Left lung (tissue), 14 donors: ENCODE measurements at places on chromosomes 7 and 10. TPM values are rescaled to one million over a fixed set of nuclear protein-coding genes. Genes with fewer than 3 reads are reported as not detected.

Gene SAMD9
- 18.7 TPM for total RNA-seq

Gene KLF6
- 158 TPM for total RNA-seq

Gene SEMA3D
- 9.1 TPM for total RNA-seq

Gene ADAM8
- total RNA-seq, result 45.3 TPM

Gene CYP2C19
- total RNA-seq, result not detected

Gene VWDE
- total RNA-seq, result 4.3 TPM

Gene LIPF
- total RNA-seq, result not detected

Gene CCL24
- 3.3 TPM for total RNA-seq

Gene ADGRA1
- total RNA-seq, result not detected

DNA sequence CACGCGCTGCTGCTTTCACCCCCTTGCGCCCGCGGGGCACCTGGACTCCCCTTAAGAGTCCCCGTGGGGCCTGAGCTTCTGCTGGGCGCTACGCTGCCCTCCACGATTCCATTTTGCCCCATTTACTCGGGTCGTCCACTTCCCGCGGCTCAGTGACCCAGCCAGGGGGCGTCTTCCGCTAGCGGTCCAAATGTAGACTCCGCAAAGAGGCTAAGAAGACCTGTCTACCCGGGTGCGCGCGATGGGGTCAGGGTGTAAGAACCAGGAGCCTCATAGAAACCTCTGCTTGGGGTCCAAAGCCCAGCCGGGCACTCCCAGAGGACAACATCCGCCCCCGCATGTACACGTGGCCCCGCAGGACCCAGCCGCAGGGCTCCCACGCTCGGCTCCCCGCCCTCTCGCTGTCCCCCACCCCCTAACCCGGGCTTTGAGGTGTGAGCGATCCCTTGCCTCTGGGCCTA is 5.2 kb upstream of the HMX2 start:
- no peak for DNase-seq

- no peak for DNase-seq
These were observed 12.2 kb downstream of the DGKI start for GRCh38 chr7:137834552-137834951.

DNA sequence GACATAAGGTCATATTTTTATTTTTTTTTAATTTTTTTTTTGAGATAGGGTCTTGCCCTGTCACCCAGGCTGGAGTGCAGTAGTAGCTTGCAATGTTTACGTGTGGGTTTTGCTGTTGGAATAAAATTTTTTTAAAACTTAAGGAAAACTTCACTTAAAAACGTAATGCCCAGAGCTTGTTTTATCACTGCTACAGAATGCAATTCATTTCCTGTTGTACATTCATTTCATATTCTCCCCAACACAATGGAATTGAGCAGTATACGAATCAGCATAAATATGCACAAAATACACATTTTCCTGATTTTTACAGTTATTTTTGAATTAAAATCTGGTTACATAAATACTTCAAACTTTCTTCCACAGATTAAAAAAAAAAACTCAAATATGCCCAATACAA is 40.3 kb downstream of the RSU1 start:
- no peak for DNase-seq

DNA sequence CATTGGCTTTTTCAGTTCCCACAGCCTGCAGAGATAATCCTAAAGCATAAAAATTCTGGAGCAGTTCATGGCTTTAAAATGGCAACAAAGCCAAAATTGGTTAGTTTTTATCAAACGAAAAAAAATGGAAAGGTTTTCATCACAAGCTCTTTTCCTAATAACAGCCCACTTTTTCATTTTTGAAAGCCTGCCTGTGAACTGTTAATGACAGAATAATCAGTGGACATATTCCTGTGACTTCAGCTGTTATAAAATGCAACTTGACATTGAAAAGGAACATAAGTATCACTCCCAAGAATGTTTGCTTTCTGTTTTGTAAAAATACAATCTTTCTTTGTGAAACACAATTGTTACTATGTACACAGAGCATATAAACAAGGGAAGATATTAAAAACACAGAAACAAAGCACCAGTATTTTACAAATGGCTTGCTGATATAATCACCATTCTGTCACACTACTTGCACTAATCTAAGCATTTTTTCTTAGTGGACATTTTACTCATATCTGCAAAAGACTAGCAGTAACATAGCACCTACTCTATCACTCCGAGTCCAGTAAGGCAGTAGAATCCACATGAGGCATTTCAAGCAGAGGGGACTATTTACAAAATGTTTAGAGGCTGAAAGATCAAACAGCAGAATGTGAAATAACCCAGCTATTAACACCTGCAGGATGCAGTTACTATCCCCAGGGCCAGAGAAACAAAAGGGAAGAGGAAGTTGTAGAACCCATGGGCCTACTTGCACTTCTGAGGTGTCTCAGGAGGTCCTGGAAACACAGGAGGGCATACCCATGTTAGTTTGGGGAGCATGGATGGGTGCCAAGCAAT is 26.4 kb downstream of the MACC1 start:
- no peak for DNase-seq

DNA sequence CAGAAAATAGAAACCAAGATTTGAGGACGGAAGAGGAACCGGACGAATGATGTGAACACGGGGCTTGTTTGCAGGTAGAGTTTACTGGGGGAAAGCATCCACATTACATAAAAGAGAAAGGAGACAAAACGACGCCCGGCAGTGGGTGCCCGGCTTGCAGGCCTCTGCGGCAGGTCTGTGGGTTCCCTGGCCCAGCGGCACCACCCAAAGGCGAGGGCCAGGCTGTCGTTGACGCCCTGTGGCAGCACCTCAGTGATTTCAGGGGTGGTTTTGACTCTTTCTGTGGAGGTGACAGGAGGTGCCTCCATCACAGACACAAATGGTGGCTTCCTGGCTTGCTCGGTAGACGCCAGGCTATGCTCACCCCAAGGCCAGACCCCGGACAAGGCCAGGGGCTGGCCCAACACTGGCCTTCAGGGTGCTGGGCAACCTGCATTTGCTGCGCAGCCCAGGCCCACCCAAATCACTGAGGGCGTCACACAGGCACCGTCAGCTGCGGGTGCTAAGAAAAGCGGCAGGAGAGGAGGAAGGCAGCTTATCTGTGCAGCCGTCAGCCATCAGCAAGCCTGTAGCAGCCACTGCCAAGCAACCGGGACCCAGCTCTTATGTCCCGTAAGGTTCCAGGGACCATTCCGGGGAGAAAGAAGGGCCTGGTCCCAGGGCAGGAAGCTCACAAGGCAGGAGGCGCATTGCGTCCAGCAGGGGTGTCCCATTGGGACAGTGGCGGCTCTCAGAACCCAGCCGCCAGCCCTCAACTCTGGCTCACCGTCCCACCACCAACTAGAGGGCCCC is 230.3 kb downstream of the PTPRN2 start:
- no peak for DNase-seq

- DNase-seq, result no peak
These were observed 73.0 kb upstream of the BMPER start for GRCh38 chr7:33832271-33832721.

- DNase-seq, result no peak
These were observed 87.0 kb downstream of the LARP4B start for GRCh38 chr10:844552-844951.

DNA sequence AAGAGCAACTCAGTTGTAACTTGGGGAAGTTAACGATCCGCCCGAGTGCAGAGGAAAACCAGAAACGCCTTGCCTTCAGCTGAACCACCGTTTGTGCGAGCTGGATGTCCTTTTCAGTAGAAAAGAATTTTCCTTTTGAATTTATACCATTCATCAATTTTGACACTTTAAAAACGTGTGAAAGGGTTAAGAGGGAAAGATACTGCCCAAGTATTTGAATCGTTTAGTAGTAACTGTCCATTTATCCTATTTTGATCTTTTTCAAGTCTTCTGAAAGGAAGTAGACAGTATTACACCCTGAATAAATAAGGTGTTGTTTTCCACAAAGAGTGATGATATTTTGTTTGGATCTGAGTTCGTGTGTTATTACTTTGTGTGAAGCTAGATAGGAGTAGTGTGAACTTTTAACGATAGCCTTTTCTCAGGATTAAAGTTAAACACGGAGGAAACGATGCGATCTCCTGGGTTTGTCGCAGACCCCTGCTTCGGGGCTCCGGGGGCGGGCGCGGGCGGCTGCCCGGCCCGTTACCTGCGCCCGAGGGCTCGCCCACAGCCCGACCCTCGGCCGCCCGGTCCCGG is 830 bp upstream of the BMI1 start:
- DNase-seq, result no peak

DNA sequence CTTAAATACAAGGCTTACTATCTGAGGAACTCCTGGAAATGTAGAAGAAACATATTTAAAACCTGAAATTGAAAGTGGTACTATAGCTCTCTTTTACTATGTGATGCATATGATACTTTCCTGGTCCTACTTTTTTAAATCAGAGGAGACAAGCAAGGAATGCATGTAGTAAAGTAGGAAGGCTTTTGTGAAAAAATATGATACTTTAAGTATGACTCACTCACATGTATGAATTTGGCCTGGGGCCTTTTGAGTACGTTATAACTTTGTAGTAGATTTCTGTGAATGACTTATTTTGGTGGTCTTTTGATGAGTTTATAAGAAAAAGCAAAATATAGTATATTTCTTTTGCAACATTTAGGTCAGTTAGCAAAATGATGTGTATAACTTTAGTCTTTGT is 53.8 kb downstream of the TAX1BP1 start:
- DNase-seq, result no peak

GRCh38 chr7:29265208-29265923 is 70.8 kb downstream of the CHN2 start:
- no peak for DNase-seq

GRCh38 chr10:102815790-102816549 is 21.2 kb downstream of the CYP17A1 start:
- no peak for DNase-seq

DNA sequence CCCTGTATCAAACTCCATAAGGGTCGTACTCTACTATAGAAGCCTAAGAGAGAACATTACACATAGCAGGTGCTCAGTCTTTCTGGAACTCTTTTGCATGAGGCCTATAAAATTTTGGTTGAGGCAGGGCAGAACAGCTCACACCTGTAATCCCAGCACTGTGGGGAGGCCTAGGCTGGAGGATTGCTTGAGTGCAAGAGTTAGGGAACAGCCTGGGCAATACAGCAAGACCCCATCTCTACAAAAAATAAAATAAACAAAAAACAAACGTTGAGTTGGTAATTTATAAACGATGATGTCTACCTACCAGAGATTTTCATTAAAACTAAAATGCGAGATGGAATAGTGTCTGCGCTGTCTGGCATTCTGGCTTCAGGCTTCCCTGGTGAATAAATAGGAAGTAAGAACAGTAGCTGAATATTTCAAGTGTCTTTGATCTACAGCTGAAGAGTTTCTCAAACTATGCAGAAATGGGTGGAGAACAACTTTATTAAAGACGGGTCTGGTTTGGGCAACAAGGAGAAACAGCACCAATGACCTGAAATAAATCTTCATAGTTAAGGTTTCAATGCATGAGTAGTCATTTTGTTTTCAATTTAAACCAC is 774 bp downstream of the PON2 start:
- DNase-seq, result peak; percentile 12

- DNase-seq, result peak; percentile 79
These were observed 306.4 kb upstream of the FZD1 start for GRCh38 chr7:90957883-90958282.

- no peak for DNase-seq
These were observed 6.3 kb downstream of the FAS start for GRCh38 chr10:88996927-88997326.

DNA sequence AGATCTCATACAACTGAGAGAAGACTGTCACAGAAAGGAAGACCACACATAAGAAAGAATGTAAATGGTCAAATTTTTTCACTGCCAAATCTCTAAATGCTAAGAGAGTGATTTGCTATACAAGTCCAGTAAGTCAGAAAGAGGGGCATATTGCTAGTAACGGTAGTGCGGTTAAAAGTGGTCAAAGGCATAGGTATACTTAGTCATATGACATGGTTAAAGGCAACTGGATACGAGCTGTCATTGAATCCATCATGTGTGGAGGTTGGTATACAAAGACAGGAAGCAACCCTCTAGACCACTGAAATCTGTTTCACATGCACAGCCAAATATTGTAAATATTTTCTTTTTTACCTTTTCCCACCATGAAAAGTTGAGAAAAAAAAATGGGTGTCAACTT is 4.8 kb downstream of the INHBA start:
- DNase-seq, result no peak

GRCh38 chr10:126776168-126776567 is 105.7 kb upstream of the C10orf90 start:
- no peak for DNase-seq

DNA sequence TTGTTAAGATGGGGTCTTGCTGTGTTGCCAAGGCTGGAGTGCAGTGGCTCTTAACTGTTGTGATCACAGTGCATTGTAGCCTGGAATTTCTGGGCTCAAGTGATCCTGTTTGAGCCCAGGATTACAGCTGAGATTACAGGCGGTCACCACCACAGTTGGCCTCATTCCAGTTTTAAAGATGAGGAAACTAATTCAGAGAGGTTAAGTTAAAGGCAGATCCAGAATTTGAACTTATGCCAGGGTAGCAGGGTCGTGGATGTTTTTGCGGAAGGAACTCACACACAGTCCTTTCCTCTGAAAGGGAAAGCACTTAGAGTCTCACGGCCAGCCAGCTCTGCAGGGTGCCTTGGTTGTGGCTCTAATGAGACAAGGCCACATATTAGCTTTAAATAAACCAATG is 84.7 kb downstream of the MMRN2 start:
- no peak for DNase-seq

- no peak for DNase-seq
These were observed 17.9 kb downstream of the OGDHL start for GRCh38 chr10:49744091-49744685.

DNA sequence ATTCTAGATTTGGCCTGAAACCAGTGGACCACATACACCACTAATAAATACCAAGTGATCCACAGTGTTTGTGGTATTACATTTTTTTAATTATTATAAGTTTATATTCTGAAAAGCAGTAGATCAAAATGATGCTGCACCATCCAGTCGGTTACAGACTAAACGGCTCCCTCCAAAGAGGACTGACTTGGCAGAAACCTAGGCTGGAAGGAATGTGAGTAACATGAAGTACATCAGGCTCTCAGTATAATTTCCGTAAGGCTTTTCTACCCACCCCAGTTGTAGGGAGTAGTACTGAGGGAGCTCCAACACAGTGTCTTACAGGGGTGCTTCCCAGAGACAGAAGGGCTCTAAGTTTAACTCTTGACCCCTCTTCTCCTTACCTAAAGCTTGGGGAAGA is 119.5 kb downstream of the TRRAP start:
- no peak for DNase-seq

DNA sequence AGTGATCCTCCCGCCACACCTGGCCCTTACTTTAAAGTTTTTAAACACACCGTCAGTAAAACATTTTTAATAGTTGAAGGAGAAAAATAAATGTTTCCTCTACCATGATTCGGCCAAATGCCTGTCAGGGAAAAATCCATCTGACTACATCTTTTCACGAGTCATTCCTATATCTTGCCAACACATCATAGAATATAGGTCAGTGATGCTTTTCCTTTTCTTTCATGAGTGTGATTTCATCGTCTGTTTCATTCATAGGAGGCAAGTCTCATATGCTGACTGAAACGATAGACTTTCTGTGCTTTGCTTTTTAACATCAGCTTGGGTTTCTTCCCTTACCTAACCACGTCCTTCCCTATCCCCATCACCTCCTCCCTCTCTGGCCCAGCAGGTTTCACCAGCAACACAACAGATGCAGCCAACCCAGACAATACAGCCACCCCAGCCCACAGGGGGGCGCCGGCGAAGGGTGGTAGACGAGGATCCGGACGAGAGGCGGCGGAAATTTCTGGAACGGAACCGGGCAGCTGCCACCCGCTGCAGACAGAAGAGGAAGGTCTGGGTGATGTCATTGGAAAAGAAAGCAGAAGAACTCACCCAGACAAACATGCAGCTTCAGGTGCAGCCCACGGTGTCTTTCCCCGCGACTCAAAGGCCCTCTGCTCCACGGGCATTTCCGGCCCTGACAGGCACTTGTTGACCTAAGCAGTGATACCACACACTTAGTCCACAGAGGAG is 149.2 kb downstream of the TRIL start:
- no peak for DNase-seq
